ENCODE measurements at places on chromosomes 6 and 20.

DNA sequence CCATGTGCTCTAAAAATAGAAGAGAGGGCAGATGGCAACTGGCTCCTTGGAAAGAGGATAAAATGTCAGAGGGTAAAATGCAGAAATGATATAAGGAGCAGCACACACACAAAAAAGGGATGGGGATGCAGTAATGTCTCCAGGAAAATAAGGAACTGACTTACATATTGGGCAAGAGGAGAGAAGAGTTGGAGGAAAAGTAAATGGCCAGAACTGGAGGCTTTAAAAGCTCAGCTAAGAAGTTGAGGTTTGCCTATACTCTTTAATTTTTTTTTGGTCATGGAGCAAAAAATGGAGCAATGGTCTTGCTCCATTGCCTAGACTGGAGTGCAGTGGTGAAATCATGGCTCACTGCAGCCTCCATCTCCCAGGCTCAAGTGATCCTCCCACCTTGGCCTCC lies 93.7 kb downstream of the SULF2 start:
- no peak for DNase-seq

DNA sequence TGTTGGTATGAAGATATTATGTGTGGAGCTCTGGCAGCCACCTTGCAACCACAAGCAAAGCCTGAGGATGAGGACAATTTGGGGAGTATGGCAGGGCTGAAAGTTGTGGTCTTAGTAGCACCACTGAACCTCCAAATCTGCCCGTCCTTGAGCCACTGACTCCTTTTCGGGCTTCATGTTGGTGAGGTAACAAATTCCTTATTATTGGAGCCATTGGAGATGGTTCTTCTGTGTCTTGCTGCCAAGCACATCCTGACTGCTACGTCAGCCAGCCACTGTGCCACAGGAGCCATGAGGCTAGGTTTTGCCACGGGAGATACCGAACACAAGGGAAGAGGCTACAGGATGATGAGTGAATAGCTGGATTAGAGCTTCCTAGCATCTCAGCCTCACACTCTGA lies 201.6 kb downstream of the BMP7 start:
- DNase-seq, result no peak

- no peak for DNase-seq
Observed at GRCh38 chr6:72938104-72938503, 287.2 kb downstream of the KHDC1L start.

- DNase-seq, result no peak
Observed at GRCh38 chr6:46528961-46529750, 37.9 kb upstream of the RCAN2 start.

- DNase-seq, result no peak
Observed at GRCh38 chr6:117463762-117464665, 18.5 kb upstream of the DCBLD1 start.

- DNase-seq, result no peak
Observed at GRCh38 chr6:90383196-90383822, 86.7 kb upstream of the BACH2 start.

DNA sequence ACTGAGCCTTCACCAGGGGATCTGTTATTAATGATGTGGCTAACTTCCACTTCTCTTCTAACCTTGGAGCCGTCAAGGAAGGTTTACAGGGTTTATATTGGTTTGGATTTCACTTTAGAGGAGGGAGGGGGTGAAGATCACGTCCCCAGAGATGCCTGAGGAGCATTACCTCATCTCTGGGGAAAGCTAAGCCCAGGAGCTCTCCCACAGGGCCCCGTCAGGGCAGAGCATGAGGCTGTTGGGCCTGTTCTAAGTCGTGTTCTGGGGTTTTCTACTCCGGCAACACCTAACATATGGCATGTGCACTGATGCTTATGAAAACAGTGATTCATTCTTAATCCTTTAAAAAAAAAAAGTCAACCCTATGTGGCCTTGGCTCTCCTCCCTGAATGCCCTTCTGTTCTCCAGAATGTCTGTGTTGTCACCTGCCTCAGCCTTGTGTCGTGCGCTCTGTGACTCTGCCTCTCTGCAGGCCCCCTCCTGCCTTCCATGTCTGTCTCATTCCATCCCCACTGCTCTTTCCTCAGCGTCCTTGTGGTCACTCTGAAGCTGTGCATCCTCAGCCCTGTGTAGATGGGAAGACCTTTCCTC lies 97.4 kb upstream of the JARID2 start:
- DNase-seq, result no peak

DNA sequence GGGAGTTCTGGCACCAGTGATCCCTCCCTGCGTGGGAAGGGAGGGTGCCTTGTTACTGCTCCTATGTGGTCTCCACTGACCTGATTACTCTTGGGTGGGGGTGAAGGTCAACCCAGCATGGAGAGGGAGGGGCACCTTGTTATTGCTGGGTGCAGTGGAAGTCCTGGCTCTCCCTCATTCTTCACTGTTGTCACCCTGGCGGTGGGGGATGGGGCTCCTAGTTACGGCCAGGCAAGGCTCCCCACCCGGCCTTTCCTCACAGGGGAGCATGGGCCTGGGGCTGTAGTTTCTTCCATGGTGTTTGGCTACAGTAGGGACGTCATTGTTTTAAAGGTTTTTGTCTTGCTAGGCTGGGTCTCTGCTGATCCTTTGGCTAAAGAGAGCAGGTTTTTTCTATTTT lies 40.8 kb downstream of the PACSIN1 start:
- DNase-seq, result no peak

- no peak for DNase-seq
Observed at GRCh38 chr6:19802656-19803055, 34.5 kb upstream of the ID4 start.

DNA sequence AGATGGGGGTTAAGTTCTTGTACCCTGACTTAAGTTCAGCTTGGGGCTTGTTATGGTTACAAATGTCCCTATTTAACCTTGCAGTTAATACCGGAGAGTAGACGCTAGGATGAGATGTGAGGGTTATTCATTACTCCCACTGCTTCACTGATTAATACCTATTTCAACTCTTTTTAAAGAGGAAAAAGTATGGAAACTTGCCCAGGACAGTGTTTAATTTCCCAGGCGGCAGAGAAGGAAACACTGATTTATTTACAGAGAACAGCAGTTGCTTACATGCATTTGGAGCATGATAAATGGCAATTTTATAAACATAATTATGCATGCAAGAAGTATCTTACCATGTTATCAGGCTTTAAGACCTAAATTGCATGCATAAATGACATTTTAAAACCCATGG lies 137.7 kb downstream of the RCAN2 start:
- no peak for DNase-seq

DNA sequence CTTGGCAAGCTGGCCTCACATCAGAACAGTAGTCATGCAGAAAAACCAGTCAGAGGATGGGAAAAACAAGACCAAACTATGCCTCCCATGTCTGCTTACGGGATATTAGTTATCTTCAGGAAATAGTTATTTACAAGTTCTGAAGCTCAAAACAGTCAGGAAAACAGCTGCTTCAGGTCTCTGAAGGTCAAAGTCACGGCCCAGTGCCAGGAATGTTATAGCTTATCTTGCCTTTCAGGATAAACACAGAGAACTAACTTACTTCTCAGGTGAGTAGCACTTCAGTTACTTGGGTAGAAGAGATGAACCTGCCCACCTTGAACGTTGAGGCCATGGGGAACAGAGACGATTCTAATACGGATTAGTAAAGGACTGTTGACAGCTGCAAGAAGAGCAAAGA lies 310.7 kb downstream of the KIF16B start:
- DNase-seq, result no peak

GRCh38 chr20:58199469-58199868 lies 29.0 kb downstream of the ANKRD60 start:
- DNase-seq, result no peak

- DNase-seq, result no peak
Observed at GRCh38 chr20:33650111-33650752, 11.9 kb upstream of the C20orf144 start.

DNA sequence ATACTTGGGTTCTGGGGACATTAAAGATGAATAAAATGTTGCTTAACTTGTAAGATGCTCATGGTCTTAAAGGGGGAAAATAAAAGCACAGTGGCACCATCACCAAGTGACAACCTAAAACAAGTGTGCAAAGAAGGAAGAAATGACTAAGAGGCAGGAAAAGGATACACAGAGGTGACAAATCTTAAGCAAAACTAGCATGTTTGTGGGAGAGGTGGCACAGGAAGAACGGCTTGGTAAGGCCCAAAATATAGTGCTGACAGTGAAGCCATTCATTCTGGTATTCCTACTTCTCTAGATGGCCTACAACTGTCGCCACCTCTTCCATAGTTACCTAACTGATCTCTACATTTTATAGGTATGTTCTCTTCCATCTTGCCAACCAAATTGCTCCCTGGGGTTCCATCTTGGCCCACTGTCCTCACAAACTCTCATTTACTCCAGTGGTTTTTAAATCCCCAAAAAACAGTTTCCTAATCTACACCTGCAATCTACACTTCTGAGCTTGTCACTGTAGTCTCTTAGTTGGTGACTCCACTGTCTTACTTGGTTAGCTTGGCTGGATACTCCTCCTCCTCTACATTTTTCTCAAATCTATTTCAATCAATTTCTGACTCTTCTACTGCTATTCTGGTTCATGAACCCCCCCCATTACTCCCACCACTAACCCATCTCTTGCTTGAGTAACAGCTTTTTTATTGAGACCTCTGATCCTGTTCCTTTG lies 33.5 kb downstream of the FAM8A1 start:
- DNase-seq, result no peak

- no peak for DNase-seq
Observed at GRCh38 chr6:111358454-111358853, 124.6 kb downstream of the REV3L start.

DNA sequence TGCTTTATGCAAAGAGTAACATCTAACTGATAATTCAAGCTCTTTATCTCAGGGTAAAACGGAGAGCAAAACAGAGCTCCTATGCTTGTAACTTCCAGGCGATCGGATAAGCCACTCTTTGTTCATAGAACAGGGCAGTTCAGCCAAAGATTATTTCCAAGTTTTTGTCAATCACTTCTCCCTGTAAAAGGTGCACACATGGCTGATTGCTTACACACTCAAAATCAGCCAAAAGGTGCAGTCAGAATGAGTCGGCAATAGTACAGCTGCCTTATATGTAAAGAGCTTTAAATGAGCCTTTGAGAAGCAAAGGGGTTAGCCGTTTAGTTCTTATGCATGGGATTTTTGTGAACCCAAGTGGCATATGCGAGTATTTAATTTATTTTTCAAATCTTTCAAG lies 449.6 kb upstream of the POU3F2 start:
- no peak for DNase-seq

DNA sequence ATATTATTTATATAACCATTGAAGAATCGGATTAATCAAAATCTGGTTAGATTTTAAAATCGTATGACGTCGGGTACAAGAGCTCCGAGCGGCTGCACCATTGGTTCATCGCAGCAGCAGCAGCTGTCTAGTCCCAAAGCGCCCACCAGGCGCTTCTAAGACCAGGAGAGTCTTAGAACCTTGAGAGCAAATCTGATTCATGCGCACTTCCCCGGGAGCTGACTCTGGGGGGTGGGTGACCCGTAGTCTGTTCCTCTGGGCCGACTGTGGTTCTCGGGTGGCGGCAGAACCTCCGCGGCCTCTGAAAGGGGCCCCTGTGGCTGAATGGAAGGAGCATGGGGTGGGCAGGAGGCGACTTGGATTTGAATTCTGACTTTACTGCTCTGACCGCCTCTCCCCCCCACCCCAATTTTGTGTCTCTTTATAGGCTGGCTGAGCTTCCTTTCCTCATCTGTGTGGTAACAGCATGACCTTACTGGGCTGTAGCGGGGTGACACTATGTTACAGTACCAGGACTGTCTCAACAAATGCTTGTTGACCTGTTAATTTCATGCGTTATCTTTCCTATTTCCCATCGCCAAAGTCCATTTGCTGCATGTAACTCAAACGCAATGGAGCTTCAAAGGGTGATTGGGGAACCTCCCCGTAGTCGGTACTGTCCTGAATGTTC lies 119.7 kb downstream of the RTN4IP1 start:
- no peak for DNase-seq

DNA sequence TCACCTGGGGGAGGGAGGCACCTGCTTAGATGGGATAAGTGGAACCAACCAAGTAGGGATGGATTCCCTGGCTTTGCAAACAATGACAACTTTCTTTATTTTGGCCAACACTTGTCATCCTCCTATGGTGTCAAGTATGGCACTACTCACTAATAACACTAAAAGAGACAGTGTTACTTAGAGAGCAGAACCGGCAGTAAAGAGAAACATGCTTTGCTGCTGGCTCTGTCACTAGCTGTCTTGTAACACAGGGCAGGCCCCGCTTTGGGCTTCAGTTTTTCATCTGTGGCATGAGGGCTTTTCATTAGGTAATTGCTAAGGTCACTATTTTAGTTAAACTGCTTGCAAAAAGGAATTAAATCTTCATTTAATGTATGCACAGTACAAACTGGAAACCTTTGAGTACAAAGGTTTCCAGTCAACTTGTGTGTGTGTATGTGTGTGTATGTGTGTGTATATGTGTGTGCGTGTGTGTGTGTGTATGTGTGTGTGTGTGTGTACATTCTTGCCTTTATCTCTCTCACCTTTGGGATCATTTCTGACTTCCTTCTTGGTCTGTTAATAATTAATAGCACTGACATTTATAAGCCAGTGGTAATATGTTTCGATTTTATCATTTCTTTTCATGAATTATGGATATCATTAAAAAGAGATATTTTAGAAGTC lies 64.7 kb downstream of the BTBD3 start:
- no peak for DNase-seq

GRCh38 chr6:111874025-111874415 lies 768 bp upstream of the FYN start:
- DNase-seq, result peak; percentile 31

- DNase-seq, result no peak
Observed at GRCh38 chr20:9627219-9627618, 112.8 kb downstream of the LAMP5 start.

DNA sequence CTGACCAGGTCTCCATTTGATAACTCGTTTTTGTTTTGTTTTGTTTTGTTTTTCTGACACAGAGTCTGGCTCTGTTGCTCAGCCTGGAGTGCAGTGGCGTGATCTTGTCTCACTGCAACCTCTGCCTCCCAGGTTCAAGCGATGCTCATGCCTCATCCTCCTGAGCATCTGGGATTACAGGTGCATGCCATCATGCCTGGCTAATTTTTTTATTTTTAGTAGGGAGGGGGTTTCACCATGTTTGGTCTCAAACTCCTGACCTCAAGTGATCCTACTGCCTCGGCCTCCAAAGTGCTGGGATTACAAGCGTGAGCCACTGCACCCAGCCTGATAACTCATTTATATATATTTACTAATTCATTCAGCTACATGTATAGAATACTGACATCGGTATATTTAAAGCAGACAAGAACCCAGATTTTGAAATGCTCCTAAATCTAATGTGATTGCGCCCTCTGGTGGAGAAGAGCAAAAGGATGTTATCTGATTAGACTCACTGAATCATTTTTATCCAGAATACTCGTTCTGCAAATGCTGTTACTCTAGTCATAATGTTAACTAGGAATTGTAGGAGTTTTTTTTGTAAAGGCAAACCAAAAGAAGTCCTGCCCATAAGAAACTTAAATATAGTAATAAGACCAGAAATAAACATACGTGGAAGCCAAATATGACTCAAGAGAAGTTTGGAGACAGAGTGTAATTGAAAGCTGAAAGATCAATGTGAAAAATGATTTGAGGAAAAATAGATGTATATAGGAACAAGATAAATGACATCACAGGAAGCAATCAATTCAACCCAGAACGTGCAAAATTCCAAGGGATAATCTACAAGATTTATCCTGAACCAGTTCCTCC lies 5.3 kb upstream of the COL12A1 start:
- DNase-seq, result peak; percentile 17

- no peak for DNase-seq
Observed at GRCh38 chr20:20360464-20360863, 7.4 kb upstream of the INSM1 start.

GRCh38 chr6:163356324-163356723 lies 58.2 kb upstream of the QKI start:
- no peak for DNase-seq

GRCh38 chr20:20710443-20711315 lies 1.8 kb downstream of the RALGAPA2 start:
- no peak for DNase-seq
